Cardiac septum (tissue), 1 donor: ENCODE measurements at places on chromosomes 12 and 14. TPM values are rescaled to one million over a fixed set of nuclear protein-coding genes. Genes with fewer than 3 reads are reported as not detected.

DNA sequence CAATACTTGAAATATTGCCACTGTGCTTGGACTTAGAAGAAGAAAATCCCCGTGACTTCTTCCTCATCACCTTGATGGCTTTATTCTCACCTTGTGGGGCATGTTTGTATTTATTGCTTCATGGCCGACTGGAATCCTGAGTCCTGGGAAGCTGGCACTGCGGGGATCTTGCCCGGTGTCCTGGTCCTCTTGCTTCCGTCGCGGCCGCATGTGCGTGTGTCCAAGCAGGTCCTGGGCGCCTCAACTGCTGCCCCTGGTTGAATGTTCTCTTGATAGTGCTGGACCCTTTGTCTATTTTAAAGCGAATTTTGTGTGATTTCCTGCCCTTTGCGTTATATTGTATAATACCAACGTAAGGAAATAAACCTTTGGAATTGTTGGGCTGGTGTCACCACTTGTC is 6.3 kb upstream of the PUS1 start:
- no peak for DNase-seq

Gene RND1
- total RNA-seq: 0.62 TPM

Gene VAMP1
- 4.1 TPM for total RNA-seq

- no peak for DNase-seq
Measured at GRCh38 chr12:59055204-59055860, 135.0 kb upstream of the LRIG3 start.

Gene NUDT14
- 27.1 TPM for total RNA-seq

DNA sequence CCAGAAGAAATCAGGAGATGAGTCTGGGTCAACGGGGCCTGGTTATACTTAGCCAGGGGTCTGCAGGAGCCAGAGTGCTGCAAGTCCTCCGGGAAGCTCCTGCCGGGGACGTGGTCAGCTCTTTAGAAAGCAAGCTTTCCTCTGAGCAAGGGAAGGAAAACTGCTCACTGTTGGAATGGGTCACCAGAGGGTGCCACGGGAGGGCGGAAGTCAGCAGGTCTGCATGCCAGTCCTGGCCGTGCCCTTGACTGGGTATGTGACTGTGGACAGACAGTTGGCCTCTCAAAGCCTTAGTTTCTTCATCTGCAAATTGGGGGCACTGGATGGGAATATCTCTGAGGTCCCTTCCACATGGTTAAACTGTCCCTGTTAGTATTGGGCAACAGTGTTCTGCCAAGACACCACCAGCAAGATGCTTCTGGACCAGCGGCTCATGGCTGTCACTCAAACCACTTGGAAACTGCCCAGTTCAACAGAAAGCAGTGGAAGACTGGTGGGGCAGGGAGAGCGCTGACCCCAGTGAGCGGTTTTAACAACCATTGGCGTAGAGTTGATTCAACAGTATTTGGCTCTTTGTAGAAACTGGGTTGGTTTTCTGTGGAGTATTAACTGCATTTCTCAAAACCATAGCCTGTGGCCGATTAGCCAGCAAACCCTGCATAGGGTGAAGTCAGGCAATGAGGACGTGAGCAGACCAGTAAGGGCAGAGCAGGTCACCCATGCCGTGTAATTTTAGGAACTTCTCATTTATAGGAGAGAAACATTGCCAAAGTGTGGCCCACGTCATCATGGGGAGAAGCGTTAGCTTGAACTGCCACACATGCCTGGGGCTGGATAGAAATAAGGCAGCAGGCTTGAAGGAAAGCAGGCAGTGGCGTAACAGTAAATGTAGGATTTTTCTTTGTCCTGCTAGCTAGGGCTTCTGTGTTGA is 163.9 kb upstream of the PRMT8 start:
- no peak for DNase-seq

DNA sequence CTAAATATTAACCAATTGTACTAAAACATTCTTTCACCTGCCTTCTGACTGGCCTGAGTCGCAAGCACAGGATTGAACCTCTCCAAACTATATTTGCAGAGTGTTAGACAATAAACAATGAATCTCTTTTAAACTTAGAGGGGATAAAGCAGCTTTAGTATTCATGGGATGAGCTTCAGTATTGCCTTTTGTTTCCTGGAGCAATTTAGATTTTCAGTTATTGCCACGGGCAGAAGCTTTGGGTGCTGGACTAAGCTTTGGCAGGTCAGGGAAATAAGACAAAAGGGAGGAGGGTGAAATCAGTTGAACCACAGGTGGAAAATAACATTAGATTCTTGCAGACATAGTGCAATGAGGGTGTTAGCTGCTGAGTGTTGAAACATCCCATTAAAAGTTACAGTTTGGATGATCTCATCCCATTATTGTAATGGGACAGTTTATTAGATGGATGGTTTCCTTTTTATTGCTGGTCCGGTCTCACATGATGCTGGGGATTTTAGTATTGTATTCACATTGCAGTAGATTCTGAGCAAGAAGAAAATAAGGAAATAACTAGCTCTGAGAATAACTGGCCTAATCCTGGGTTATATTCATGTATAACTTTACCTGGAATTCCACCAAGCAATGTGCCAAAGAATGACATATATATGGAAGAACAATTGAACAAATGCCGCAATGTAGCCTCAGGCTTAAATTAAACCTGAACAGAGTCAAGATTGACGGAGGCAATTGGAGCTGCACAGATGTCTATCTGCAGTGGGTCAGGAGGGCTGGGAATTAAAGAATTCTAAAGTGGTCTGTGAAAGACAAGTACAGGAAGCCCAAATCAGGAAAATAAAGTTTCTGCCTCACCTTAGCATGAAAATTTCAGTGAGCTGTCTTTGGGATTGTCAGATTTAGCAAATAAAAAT is 1092.8 kb upstream of the SEL1L start:
- DNase-seq: no peak

Gene CAPZA3
- total RNA-seq: not detected

DNA sequence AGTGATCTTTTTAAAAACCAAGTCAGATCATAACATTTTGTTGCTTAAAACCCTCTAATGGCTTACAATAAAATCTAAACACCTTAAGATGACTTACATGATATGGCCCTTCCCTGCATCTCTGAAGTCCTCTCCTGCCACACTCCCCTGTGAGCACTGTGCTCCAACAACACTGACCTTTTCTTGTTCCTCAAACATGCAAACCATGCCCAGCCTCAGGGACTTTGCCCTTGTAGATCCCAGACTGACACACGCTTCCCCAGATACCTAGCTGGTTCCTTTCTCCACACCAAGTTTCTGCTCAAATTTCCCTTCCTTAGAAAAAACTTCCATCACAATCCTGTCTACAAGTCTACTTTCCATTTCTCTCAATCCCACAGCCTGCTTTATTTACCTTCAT is 128.6 kb downstream of the IPO8 start:
- DNase-seq: no peak

Gene CEBPE
- total RNA-seq: not detected

DNA sequence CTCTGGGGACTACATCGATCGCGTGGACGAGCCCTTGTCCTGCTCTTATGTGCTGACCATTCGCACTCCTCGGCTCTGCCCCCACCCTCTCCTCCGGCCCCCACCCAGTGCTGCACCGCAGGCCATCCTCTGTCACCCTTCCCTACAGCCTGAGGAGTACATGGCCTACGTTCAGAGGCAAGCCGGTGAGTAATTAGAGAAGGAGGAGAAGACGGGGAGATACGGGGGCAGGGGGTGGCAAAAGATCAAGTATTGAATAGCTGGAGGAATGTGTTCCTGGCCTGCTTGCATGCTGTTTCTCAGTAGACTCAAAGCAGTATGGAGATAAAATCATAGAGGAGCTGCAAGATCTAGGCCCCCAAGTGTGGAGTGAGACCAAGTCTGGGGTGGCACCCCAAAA is 21.9 kb downstream of the OS9 start:
- no peak for DNase-seq

Gene FAM90A1
- not detected for total RNA-seq

Gene EPYC
- not detected for total RNA-seq

Gene SLC22A17
- total RNA-seq: 10.6 TPM

DNA sequence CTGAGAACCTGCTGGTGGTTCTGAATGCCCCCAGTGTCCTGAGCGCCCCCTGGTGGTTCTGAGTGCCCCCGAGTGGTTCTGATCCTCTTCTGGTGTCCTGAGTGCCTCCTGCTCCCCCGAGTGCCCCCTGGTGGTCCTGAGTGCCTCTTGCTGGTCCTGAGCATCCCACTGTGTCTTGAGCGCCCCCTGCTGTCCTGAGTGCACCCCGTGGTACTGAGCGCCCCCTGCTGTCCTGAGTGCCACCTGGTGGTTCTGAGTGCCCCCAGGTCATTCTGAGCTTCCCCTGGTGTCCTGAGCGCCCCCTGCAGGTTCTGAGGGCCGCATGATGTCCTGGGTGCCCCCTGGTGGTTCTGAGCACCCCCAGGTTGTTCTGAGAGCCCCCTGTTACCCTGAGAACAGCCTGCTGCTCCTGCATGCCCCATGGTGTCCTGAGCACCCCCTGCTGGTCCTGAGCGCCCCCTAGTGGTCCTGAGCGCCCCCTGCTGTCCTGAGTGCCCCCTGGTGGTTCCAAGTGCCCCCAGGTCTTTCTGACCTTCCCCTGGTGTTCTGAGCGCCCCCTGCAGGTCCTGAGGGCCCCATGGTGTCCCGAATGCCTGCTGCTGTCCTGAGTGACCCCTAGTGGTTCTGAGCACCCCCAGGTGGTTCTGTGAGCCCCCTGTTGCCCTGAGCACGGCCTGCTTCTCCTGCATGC is 1165.4 kb downstream of the TMEM121 start:
- no peak for DNase-seq

DNA sequence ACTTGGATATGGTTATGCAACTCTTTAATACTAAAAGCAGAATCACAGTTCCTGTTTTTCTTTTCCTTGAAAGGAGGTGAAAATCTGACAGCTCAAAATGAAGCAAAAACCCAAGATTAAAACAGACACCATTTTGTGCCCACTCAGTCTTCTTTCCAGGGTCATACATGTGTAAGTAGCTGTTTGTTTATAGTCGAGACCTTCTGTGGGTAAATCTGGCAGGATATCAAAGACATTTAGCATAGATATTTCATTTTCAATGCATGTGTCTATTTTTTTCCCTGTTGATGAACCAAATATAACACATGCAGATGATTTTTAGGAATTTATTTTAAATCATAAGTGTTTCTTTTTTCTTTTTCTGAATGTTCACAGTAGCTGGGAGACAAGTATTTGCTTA is 398.8 kb downstream of the FOXG1 start:
- DNase-seq: no peak

Gene ADCY6
- 195 TPM for total RNA-seq

Gene TMEM179
- total RNA-seq: 0.89 TPM

Gene KLRB1
- 0.38 TPM for total RNA-seq

Gene SYT1
- not detected for total RNA-seq

DNA sequence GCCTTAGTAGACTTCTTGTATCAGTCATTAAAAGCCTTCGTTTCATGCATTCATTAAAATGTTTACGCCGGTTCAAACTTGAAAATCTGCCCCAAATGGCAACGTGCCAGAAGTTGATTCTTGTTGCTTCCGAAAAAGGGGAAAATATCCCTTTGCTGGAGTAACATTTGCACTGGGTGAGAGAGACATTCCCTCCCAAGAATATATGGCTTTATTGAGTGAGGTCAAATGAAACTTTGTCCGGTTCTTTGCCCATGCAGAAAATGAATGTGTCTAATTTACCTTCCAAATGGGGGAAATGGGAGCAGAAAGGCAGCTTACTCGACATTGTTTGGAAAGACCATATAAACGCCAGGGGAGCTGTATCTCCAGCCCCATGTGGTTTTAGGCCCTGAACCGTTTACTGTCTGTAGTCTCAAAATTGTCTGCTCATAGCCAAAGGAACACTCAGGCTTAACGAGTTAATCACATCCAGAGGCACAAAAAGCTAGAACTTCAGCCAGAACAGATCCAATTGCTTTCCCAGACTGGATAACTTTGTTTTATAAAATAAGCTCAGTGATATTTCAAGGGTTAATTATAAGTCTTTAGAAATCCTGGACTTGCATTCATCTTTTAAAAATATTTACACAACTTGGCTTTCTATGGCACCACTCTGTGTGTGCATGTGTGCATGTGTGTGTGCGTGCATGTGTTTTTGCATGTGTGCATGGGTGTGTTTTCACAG is 2.9 kb upstream of the EMP1 start:
- no peak for DNase-seq

Gene PLXNC1
- 4.4 TPM for total RNA-seq

GRCh38 chr14:96515731-96516130 is 13.5 kb downstream of the PAPOLA start:
- no peak for DNase-seq

Gene FLVCR2
- 1.3 TPM for total RNA-seq

Gene PIP4K2C
- total RNA-seq: 17.9 TPM

- DNase-seq: no peak
Measured at GRCh38 chr12:15701206-15701605, 88.0 kb downstream of the EPS8 start.

GRCh38 chr14:72657214-72657921 is 236.5 kb downstream of the DPF3 start:
- no peak for DNase-seq

GRCh38 chr14:68558096-68558495 is 234.8 kb downstream of the ZFP36L1 start:
- no peak for DNase-seq

Gene OR4K17
- total RNA-seq: not detected

Gene TSHR
- not detected for total RNA-seq

Gene CELA1
- not detected for total RNA-seq

Gene FOXN4
- total RNA-seq: not detected

DNA sequence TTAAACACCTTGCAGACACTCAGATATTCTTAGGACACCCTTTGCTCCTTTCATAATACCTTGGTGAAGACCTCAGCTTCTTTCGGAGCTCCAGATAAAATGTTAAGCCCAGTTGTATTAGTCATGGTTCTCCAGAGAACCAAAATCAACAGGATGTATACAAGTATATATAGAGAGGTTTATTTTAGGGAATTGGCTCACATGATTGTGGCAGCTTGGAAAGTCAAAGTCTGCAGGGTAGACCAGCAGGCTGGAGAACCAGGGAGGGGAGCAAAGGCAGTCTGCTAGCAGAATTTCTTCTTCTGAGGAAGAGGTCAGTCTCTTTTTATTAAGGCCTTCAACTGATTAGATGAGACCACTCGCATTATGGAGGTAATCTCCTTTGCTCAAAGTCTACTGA is 6.9 kb upstream of the IGF1 start:
- no peak for DNase-seq

DNA sequence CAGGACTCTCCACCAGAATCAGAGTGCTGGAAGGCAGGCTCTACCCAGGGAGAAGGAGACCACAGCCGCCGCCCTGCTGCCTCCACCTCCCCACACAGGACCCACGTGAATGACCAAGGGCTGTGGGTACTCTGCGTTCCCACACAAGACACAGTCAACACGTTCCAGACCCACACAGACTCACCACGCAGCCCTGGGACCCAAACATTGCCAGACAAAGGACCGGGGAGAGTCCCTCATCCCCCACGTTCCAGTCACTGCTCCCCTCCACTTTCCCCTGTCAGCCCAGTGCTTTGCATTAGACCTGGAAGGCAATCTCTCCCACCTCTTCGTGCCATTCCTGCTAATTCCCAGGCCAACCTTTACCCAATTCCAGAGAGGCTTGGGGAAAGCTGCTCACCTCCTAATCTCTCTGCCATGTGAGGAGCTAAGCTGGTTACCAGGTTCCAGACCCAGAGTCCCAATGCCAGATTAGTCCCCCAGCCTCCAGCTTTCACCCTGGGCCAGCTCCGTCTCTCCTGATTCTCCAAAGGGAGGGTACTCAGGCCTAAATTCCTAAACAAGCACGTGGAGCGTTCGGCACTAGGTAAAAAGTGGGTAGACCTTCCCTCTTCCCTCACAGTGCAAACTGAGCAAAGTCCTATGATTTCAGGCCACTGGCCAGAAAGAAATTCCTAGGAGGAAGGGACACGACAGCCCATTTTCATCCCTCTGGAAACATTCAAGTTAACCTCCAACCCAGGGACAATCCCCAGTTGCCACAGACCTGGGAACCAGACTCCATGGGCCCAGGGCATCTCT is 4.9 kb downstream of the SLC6A13 start:
- no peak for DNase-seq

Gene LTB4R
- 1.8 TPM for total RNA-seq

Gene GALNT4
- 2.0 TPM for total RNA-seq

Gene KRT6C
- total RNA-seq: not detected

Gene SARNP
- 56.2 TPM for total RNA-seq
